ENCODE measurements at places on chromosomes 7 and 10.

DNA sequence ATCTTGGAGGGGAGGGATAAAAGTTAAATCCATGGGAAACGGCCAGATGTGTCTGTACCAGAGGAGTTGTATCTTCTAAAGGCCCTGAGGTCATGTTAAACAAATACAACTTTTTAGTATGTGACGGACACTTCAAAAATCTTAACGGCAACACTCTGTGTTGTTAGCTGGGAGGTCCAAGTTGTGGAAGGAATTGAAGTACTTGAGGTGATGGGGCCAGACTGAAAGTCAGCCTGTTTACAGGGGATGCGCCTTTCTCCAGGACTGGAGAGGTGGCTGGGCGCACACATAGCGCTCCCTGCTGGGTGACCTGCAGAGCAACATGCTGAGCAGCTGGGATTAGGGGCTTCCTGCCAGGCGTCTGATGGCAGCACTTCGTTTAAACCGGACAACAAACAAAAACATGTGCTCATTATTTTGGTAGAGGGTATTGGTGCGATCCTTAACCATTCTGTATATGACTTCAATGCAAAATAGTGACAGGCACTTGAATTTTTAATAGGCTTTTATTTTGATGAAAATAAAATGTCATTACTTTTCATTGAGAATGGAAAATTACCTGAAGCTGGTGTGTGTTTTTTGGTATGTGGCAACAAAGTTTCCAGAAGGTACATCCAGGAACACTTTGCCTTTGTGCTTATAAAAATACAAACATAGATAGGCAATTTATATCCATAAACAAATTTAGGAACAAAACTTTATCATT is 198.2 kb downstream of the MLLT10 start:
- DNase-seq, result peak; percentile 23

DNA sequence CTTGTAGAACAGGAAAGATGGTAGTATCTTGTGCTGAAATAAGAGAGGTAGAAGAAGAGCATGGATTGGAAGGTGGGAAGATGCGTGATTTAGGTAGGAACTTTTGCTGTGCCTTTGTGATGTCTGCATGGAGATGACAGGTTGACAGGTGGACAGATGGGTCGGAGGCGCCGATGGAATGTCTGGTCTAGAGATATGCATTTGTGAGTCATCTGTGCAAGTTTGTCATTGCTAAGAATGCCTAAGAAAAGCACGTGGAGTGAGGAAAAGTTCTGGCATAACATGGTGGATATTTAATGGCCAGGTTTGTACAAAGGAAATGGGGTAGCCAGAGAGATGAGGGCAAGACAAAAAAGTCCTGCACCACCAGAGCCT is 76.0 kb upstream of the ARMC3 start:
- no peak for DNase-seq

DNA sequence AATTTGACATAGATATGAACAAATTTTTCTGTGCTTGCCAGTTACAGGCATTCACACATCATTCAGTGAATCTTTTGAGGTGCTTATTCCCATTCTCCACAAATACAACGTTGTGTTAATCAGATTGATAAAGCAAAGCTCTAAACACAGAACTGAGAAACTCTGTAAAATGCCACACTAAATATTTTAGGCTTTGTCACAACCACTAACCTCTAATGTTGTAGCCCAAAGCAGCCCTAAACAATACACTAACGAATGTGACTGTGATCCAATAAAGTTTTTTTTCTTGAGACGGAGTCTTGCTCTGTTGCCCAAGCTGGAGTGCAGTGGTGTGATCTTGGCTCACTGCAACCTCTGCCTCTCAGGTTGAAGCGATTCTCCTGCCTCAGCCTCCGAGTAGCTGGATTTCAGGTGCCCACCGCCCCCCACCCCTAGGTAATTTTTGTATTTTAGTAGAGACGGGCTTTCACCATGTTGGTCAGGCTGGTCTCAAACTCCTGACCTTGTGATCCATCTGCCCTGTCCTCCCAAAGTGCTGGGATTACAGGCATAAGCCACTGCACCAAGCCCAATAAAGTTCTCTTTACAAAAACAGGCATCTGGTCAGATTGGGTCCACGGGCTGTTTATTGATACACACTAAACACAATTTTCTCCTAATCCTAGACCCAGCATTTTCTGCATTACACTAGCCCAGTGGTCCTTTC is 6.9 kb downstream of the CYCS start:
- DNase-seq, result no peak

DNA sequence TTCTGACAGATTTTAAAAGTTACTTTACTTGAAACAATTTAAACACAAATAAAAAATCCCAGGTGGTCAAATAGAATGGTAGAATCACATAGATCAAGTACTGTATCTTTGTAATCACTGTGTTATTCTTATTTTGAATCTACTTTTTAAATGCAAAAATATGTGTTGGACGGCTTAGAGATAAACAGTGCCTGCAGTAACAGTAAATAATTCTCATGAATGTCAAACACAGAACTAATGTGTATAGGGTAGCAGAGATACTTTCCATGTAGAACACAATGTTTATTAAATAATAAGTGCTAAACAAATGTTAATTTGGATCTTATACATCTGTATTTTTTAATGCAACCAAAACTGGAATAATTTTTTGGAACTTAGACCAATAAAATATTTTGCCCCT is 1199.4 kb downstream of the SORCS1 start:
- DNase-seq, result no peak

GRCh38 chr10:60863796-60864195 is 80.2 kb downstream of the RHOBTB1 start:
- no peak for DNase-seq

DNA sequence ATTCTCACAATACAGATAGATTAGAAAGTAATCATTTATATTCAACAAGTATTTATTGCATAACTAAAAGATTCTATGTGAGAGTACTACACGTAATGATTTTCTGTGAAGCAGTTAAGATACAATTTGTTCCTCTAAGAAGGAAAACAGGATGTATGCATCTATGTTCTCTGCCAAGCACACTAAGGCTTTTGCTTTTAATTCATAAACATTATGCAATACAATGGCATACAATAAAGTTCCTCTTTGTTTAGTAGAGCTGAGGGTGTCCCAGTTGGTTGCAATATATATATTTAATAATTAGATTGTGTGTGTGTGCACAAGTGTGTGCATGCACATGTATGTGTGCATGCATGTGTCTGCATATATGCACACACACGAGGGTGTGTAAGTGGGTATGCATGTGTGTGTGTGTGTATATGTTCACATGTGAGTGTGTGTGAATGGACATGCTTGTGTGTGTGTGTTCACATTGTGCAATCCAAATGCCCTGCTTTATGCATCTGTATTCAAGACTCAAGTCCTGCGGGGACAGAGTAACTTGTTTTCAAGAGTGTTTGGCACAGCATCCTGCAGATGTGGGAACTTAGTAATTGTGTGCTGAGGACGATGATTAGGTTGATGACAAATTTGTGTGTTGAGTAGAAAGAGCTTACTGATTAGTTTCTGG is 481.5 kb upstream of the KLF6 start:
- no peak for DNase-seq

- DNase-seq, result no peak
Measured at GRCh38 chr10:90087197-90088023, 386.0 kb downstream of the KIF20B start.

- DNase-seq, result no peak
Measured at GRCh38 chr10:61904733-61905725, 3.5 kb downstream of the ARID5B start.

DNA sequence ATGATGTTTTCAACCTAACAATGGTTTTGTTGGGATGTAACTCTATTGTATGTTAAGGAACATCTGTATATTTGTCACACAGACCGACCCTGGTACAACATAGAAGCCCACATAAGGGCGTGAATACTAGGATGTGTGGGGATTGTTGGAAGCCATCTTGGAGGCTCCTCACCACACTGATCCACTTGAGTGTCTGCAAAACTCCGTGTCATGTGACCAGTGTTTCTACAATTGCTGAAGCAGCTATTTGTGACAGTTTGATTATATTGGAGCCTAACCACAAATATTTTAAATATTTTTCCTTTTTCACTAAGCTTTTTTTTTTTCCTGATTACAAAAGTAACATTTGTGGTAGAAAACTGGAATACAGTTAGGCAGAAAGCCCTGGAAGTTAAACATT is 27.9 kb downstream of the RALA start:
- DNase-seq, result no peak

- no peak for DNase-seq
Measured at GRCh38 chr10:51255381-51255780, 181.1 kb downstream of the PRKG1 start.

DNA sequence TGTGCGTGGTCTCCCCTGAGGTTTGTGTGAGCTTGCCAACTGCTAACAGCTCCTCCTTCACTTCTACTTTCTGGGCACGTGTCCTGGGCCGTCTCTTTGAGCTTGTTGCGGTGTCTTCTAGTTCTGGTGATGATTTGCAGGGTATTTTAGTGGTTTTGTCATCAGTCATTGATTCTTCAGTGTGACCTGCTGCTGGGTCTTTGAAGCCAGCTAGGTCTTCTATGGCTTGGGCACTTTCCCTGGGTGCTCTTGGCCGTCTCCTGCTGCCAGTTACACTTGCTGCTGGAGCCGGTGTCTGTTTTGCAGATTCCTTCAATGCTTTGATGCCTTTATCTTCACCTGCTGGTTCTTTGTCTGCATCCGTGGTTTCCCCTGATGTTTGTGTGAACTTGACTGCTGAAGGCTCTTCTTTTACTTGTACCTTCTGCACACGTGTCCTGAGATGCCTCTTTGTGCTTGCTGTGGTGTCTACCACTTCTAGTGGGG is 23.0 kb downstream of the MKI67 start:
- DNase-seq, result no peak

GRCh38 chr7:117737926-117738325 is 135.3 kb downstream of the CTTNBP2 start:
- DNase-seq, result no peak

GRCh38 chr7:94286111-94286510 is 108.6 kb upstream of the COL1A2 start:
- no peak for DNase-seq

- no peak for DNase-seq
Measured at GRCh38 chr7:47965456-47965855, 14.0 kb downstream of the HUS1 start.

DNA sequence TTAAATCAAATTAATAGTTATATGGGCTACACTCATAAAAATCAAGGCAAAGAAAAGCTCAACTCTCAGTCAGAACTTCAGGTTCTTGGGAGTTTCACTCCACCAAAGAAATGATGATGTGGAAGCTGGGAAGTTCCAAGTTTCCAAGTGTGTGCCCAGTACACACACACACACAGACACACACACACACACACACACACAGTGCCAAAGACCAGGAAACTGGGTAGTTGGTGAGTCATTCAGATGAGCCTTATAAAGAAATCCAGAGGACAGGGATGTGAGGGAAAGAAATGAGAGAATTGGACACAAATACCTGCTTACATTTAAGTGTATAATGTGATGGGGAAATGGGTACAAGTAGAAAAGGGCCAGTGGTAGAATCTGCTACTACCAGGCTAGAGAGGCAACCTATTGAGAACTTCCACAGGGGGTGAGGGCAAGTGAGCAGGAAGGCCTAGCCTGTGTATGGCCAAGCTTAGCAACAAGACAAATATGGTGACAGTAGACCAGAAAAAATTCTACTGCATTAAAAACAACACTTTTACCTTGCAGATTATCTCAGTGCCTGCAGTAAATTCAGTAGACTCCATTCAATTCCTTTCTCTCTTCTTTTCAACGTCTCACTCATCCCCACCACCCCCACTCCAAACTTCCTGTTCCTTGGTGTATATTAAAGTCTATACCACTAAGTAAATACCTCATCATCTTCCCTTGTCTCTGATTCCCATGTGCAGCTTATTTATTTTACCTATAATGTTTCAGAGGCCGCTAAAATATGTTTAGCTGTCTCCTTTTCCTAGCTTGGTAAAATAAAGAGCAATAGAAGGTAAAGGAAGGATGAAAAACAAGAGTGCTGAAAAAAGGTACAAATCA is 95.0 kb downstream of the CABCOCO1 start:
- DNase-seq, result no peak

- DNase-seq, result peak; percentile 58
Measured at GRCh38 chr7:129225206-129225930, 538 bp downstream of the AHCYL2 start.

DNA sequence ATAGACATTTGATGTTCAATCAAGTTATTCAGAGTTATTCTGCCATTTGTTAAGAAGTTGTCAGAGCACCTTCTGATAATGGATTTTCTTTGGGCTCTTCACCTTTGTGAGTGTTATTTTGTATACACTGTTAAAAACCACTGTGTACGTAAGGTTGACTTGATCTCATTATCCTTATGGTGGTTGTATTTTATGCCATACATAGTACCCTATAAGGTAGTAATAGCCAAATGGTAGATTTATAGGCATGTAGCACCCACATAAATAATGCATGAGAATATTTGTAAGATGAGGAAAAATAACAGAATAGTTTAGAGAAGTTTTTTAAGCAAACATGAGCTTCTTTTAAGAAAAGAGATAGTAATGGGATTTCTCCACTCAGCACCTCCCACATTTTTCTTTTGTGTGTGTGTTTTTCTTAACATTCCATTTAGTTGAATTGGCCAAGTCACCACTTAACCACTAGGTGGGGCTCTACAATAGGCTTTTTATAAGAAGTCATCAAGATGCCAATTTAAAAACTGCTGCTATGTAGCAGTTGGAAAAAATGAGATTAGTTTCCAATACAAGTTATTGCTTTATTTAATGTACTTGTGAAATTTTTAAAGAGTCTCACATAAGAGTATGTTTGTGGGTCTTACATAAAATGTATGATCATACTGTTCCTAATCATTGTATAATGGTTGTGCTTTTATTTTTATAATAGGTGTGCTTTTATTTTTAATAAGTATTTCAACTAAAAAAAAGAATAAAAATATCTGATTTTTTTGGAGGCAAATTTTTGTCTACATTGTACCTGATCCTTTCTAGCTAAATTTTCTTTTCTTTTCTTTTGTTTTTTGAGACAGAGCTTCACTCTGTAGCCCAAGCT is 41.1 kb upstream of the STMP1 start:
- peak; percentile 63 for DNase-seq

DNA sequence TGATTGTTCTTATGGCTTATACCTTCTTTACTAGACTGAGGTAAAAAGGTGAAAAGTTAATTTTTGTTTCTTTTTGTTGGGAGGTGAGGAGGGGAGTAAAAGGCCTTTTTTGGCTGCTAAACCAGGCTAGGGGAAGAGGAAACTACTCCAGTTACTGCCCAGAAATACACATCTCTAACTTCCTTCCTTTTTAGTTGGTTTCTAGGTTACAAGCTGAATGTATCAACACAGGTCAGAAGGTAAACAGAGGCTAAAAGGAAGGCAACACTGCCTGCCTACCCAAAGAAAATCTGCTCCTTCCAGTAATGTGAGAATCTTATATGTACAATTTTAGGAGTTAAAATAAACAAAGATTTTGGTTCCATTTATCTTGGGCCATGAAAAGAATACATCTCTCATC is 140.4 kb downstream of the NRBF2 start:
- DNase-seq, result no peak

DNA sequence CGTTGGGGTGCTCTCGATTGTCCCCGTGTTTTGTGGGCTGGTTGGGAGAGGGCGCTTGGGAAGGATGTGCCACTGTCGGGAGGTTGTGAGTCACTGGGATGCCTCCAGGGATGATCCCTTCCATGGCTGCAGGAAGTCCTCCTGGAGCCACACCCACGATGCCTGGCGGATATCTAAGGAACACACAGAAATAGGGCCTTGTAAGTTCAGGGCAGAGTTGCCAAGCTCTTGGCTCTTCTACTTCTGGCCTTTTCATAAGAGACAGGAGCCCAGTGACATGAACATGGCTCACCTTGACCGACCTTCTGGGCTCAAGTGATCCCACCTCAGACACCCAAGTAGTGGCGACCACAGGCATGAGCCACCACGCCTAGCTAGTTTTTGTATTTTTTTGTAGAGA is 47.6 kb downstream of the ZRANB1 start:
- DNase-seq, result no peak

- DNase-seq, result no peak
Measured at GRCh38 chr7:94590526-94591162, 65.3 kb downstream of the SGCE start.

- no peak for DNase-seq
Measured at GRCh38 chr7:16993543-16993942, 111.8 kb upstream of the AGR3 start.

Data from NCI-H1092 (cell line).